ENCODE measurements at places on chromosomes 16 and 17.

- no peak for DNase-seq
Observed at GRCh38 chr17:31289790-31290189, 7.2 kb downstream of the OMG start.

- no peak for DNase-seq
Observed at GRCh38 chr16:70574595-70575271, 51.1 kb downstream of the SF3B3 start.

DNA sequence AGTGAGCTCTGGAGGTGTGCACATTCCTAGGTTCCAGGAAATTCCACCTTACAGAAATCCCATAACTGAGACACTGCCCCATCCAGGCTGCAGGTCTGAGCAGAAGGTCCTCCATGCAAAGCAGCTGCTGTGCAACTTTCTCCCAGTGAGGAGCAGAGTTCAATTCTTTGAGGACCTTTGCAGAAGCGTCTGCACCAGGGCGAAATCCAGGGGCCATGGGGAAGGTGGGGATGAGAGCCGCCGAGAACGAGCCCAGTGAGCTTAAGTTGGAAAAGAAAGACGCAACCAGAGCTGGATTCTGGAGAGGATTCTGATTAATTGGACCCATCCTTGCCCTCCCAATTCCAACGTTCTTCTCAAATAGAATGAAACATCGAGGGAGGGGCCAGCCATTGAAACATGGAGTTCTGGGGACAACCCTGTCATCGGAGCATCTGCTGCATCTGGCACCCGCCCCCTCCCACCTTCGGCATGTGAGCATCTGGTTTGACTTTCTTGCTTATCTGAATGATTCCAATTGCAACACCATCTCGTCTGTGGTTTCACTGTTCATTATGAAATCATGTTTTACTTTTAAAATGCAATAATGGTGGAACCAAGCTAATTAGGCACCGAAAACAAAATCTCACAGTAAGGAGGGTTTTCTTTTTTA lies 190.6 kb upstream of the FOXF1 start:
- DNase-seq: no peak

DNA sequence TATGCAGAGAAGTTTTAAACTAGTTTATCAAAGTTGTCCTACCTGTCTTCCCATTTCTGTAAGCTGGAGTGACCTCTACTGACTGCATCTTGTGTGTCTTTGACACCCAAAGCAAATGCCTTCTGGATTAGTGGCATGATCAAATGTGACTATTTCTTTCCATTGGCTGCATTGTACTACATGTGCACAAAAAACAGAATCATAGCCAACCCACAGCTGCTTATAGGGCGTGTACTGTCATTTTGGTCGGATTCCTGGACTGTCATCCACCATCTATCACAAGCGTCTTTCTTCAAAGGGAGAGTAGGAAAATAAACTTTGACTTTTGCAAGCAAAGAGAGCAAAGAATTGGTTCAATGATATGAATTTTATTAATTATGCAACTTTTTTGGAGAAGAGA lies 310.6 kb downstream of the MAP2K6 start:
- DNase-seq: no peak

DNA sequence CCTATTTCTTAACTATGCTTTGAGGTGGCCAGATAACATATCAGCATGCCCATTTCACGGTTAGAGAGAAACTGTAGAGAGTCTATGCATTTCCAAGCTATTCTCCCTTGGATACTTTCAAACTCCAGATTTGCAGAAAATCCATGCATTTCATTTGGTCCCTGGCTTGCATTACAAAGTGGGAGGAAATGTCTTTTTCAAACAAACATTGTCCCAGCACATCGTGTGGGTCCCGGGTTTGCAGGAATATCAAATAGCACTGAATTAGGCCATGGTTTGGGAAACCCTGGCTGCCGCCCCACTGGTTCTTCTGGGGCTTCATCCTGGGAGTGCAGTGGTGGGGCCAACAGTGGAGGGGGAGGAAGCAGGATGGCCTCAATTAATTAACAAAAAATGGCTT lies 171.9 kb downstream of the IRX5 start:
- DNase-seq: no peak

DNA sequence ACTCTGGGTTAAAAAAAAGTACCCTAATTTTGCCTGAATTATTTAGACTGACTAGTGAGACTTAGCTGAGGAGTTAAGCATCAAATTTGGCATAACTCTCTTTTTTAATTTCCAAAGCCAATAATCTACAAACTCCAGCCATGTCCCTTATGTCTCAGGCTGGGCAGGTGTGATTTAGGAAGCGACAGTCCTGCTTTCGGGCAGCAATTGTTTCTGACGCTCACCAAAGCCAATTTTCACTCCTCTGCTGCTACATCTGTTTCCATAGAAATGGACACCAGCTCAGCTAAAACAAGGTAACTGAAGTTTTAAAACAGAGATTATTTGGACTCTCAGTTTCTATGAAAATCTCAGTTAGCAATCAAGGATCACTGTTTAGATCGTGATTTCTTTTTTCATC lies 338.7 kb downstream of the ABCC12 start:
- DNase-seq: no peak
